ENCODE measurements at places on chromosomes 2 and 18.

DNA sequence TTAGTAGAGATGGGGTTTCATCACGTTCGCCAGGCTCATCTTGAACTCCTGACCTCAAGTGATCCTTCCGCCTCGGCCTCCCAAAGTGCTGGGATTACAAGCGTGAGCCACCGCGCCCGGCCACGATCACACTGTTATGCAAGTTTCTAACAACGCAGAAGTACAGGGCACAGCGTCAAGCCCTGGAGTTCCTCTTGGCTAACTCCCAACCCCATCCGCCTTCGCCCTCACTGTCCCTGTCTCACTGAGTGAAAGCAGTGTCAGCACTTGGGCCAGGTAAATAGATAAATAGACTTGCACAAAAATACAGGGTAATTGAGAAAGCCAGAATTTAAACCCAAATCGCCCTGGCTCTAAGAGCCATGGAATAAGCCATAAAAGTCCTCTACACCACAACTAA, 111.7 kb downstream of the ACVR1 start:
- DNase-seq = no peak

DNA sequence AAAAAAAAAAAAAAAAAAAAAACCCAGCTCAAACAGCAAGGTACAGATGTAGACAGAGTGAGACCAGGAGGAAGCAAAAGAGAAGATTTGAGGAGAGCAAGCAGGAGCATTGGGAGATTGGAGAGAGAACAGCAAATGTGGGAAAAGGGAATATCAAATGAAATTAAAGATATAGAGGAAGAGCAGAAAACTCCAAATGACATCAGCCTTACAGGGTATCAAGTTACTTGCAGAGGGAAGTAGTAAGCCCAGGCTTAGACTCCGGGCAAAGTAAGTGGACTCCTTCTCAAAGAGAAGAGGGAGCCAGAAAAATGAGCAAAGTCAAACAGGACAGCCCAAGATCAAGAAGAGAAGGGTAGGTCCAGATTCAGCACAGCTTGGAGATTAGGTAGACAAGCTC, 93.3 kb upstream of the PPP1CB start:
- no peak for DNase-seq

GRCh38 chr2:152609699-152610098, 107.6 kb downstream of the PRPF40A start:
- no peak for DNase-seq

- no peak for DNase-seq
Measured at GRCh38 chr2:238938003-238938400, 90.1 kb downstream of the TWIST2 start.

- no peak for DNase-seq
Measured at GRCh38 chr18:76376668-76377358, 118.2 kb downstream of the ZNF516 start.

DNA sequence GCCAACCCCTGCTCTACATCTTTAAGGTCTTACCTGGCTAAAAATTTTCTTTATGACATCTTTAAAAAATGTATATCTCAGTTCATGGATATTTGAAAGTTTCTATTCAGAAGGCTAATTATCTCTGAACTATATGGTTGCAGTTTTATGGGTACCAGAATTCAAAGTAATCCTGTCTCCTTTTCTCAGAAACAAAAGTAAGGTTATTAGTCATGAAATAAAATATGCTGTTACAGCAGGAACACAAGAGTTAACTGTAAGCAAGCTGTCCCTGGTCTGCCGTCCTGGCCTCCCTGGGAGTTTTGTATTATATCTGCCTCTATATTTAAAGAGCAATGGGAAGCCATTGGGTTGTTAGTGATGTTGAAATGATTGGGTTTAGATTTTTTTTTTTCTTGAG, 34.0 kb downstream of the SLC4A1AP start:
- no peak for DNase-seq

DNA sequence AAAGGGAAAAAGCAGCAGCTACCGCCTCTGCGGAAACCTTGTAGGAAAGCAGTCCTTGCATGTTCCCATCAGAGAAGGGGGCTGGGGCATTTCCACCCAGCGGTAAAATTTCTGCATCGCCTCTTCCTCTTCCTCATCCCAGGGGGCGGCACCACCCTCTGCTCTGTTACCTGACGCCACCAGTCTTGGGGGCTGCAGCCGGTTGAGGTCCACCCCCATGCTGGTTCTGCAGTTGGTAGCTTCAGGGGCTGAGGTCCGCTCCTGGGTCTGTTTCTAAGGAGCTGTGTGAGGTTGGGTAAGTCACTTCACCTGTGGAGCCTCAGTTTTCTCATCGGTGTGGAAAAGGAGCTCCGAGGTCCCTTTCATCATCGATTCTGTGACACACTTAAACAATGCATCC, 14.2 kb upstream of the AGAP1 start:
- no peak for DNase-seq

DNA sequence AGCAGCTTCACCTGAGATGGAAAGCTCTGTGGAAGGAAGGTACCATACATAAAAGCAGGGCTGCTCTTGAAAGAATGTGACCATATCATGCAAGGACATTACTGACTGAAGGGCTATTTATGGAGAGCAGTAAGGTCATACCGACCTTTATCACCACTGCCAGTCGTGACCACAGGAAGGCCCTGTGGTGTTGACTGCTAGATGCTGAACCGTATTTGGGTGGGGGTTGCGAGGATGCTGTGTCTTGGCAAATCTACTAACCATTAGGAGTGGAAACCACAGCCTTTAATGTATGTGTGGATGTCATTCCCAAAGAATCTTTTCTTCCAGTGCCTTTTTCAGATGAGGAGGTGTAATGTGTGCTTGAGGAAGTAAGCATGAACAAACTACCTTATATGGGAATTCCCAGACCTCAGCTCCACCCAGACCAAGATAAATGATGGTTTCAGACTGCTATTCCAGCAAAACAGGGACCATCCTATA, 60.8 kb downstream of the LIMS1 start:
- DNase-seq = no peak

GRCh38 chr2:48860380-48860779, 104.9 kb upstream of the LHCGR start:
- DNase-seq = no peak

GRCh38 chr18:45619826-45620201, 4.5 kb downstream of the SLC14A2 start:
- no peak for DNase-seq

DNA sequence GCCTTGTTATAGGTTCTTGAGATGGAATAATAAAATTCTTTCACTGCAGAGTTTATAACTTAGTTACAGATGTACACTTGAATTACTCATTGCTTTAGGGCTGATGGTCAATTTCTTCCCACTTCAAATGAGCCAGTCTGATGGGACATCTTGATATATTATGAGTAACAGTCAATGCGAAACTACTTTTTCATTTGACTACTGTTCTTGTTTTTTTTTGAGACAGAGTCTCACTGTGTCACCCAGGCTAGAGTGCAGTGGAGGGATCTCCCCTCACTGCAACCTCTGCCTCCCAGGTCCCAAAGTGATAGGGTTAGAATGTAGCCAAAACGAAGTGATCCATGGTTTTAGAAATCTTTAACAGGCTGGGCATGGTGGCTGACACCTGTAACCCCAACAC, 57.1 kb downstream of the ST3GAL5 start:
- DNase-seq = no peak

- no peak for DNase-seq
Measured at GRCh38 chr2:142840436-142840835, 37.0 kb upstream of the KYNU start.

DNA sequence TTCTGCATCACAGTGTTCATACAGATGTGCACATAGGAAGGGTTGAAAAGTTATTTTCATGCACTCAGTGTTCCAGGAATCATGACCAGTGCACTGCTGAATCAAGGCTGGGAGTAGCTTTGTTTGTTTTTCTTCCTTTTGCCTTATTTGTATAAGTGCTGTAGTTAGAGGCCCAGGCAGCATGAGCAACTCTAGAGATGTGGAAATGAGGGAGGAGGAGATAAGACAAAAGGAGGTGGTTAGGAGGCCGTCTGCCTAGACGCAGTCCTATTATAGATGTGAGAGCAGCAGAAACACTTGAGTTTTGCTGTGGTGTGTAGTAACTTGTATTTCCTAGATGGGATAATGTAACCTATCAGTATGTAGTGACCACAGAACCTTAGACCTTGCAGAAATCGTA, 264.3 kb upstream of the RASGRP3 start:
- DNase-seq = no peak

DNA sequence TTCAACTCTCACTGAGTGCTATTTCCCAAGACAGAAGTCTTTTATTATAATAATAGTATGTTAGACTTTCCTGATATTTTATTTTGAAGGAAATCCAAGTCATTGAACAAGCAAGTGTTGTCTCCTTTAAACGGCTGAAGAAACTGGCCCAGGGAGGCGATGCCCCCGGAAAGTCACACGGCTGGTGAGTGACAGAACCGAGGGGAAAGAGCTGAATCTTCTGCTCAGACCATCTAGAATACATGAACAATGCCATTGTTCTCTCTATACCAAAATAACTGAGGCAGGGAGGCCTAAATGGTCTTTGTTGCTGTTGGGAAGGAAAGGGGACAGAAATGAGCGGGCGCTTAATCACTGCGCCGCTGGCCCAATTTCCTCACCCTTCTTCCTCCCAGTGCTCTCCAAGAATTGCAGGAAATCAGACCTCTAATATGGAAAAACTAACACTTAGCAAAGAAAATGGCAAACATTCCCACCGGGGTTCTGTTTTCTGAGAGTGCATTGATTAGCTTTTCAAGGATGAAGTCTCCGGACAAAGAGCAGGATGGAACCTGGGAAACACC, 101.5 kb downstream of the KLF7 start:
- DNase-seq = no peak

- no peak for DNase-seq
Measured at GRCh38 chr2:196131949-196132925, 39.1 kb downstream of the STK17B start.

DNA sequence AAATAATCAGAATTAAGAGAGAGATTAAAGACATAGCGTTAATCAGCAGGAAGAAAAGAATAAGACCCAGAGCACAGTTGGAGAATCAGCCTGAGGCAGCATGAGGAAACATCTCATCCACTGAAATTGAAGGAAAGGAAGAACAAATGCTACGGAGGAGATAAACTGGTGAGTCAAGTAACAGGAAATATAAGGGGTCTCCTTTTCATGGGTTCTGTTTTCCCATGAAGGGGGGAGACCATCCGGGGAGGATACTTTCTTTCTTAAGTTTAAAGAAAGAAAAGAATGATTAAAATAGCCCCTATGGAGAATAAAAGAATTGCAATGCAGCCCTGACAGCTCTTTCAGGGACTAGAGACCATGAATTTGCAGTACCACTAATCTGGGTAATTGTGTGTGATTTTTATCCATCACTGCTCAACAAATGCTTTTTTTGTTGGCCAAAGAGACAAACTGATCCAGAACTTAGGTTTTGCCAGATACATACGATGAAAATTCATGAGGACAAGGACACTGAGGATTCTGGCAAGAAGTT, 17.7 kb downstream of the ROCK2 start:
- no peak for DNase-seq

DNA sequence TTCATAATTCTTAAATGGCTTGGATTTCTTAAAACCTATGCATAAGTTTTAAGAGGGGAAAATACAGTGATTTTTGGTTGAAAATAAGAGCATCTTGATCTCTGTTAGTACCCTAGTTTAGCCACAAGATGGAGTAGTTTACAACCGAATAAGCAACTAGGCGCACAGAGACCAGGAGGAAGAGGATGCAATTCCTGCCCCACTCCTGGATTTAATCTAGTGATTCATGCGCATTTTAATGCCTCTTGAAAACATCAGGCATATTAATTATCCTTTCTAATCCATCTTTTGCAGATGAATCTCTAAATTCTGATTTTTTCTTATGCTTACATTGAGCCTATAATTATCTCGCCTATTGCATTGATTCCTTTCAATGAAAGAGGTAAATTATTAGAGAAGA, 76.7 kb downstream of the MRPS9 start:
- no peak for DNase-seq

- no peak for DNase-seq
Measured at GRCh38 chr2:241516520-241516965, 8.2 kb upstream of the STK25 start.

DNA sequence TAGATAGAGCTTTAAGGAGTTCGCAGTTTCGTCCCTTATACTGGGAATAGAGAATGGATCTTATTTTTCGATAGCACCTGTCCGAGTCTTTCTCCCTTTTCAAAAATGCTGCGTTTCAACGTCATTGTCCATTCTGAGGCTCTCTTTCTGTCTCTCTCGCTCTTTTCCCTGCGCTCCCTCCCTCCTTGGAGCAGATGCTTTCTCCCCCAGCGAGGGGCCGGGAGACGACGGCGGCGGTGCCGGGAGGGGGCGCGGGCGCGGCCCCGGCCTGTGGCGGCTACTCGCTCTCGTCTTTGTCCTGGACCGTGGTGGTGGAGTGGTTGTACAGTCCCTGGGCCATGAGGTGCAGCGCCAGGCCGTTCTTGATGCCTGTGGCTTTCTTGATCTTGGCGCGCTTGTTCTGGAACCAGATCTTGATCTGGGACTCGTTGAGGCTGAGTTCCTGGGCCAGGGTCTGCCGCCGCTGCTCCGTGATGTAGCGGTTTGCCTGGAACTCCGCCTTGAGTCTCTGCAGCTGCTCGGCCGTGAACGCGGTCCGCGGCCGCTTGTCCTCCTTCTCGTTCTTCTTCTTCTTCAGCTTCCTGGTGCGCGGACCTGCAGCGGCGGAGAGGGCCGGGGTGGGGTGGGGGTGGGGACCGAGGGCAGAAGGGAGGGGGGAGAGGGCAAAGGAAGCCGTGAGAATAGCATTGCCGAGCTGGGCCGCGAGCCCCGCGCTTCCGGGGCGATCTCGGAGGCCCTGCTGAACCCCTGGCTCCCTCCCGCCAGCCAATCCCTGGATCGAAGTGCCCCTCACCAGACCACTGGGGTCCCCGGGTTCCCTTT, 4.6 kb downstream of the EN1 start:
- DNase-seq = no peak
